ENCODE measurements at places on chromosomes 11 and 22.

- no peak for DNase-seq
Measured at GRCh38 chr11:1825785-1826451, 8.9 kb upstream of the SYT8 start.

DNA sequence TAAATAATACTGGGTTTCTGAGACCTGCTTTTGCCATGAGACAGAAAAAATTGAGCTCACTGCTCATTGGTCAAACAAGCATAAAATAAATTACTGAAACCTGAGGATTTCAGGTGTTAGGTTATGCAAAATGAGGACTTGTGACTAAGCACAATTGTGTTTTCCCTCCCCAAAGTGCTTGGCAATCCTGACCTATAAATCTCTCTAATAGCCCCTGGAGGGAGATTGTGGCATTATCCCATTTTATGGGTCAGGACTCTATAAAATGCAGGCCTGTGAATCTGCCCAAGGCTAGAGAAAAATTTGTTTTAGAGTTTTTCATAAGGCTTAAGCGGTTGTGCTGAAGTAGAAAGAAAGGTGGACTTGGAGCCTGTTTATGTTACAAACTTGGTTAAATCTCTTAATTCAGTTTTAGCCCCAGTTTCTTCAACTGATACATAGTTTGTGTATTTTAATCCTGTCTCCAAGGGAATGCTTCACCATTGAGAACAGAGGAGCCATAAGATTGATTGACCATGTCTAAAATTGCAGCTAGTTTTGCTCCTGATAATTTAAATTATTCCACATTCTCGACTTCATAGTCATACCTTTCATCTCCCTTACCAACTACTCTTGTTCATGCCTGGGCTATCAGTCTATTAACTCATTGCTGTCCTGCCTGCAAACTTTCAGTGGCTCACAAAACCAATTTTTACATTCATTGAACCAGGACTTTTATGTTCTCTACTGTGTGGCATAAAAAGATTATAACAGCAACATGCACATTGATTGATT is 63.6 kb upstream of the LRRC4C start:
- no peak for DNase-seq

GRCh38 chr11:115501893-115502589 is 2.2 kb downstream of the CADM1 start:
- no peak for DNase-seq

DNA sequence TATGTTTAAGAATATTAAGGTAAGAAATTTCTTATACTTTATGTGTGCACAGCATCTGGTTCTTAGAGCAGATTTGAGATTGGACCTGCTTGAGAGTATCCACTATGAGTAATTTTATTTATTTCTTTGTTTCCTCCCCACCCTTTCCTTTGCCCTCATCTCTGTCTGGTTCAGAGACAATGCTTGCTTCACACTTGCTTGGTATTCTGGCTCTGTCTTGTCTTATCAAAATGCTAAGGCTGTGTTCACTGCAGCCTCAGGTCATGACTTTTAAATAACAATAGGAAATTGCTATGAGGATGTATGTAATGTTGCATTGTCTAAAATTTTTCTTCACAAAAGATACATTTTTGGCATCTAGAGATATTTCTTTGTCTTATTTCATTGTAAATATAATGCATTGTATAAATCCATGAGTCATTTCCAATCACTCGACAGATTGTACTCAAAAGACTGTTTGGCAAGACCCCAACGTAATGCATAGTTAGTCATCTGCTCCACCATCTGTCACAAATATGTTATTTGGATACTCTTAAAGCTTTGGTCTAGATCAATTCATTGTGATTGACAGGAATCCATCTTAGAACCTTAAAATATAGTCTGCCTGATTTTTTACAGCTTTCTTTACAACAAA is 395.7 kb downstream of the AASDHPPT start:
- DNase-seq = no peak

GRCh38 chr11:126426106-126426505 is 70.6 kb downstream of the ST3GAL4 start:
- no peak for DNase-seq

- DNase-seq = no peak
Measured at GRCh38 chr11:116353589-116353988, 419.2 kb downstream of the BUD13 start.

GRCh38 chr11:32316232-32316631 is 119.1 kb downstream of the WT1 start:
- no peak for DNase-seq

DNA sequence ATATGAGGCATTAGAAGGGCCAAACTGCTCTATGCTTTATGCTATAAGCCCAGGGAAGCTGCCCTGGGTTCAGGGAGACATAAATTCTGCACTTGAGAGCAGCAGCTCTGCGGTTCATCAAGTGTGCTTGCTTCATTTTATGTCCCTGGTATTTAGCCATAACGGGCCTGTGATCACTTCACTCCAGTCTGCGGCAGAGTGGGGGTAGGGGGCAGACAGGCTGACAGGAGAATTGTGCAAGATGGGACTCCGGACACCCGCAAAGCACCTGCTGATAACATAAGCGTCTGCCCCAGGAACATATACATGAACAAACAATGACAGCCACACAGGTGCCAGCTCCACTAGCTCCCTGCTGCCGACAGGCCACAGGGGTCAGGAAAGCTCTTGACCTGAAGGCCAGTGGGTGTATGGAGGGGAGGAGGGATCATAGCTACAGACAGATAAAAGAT is 56.1 kb downstream of the SMCO4 start:
- DNase-seq = no peak

DNA sequence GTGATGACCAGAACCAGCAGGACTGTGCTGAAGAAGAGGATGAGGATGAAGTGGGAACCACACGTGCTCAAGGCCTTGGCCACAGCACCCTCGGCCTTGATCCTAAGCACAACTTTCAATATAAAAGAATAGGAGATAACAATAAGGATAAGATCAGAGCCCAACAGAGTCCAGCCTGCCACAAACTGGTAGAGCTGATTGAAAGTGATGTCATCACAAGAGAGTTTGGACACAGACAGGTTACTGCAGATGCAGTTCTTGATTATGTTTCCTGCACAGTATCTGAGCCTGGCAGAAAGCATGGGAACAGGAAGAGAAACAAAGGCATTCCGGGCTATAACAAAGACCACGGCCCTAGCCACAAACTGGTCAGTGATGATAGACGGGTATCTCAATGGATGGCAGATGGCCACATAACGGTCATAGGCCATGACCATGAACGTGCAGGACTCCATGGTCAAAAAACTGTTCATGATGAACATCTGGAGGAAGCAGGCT is 4.5 kb downstream of the OR56A4 start:
- no peak for DNase-seq

- no peak for DNase-seq
Measured at GRCh38 chr11:133064152-133064877, 468.0 kb downstream of the OPCML start.

DNA sequence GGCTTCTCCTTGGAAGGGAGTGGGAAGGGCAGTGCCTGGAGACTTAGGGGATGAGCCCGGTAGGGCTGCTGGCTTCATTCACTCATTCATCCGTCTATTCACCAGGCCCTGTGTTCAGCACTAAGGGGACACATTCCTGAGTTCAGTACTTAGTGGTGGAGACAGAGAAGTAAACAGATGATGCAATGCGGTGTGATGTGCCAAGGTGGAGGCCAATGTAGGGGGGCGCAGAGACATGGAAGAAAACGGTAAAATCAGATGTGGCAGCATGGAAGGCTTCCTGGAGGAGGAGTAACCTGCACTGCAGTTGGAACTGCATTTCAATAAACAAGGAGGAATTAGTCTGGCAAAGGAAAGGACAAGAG is 21.3 kb downstream of the GRIK4 start:
- DNase-seq = no peak

- DNase-seq = no peak
Measured at GRCh38 chr11:70034740-70035365, 43.3 kb upstream of the ANO1 start.

All from activated T-cell treated with anti-CD3 and anti-CD28 coated beads, Interleukin-2, amount 50 U/mL, for 1 hour (primary cell).